ENCODE measurements at places on chromosomes 5 and 9. TPM values are rescaled to one million over a fixed set of nuclear protein-coding genes. Genes with fewer than 3 reads are reported as not detected.
A peak's percentile ranks its signal among the peaks of the same experiment; 100 is the strongest.

- DNase-seq = no peak
Observed at GRCh38 chr9:127531676-127532075, 80.4 kb downstream of the LRSAM1 start.

- DNase-seq = no peak
Observed at GRCh38 chr5:123610665-123611405, 98.9 kb downstream of the CSNK1G3 start.

GRCh38 chr5:55338810-55339243 is 31.0 kb downstream of the MTREX start:
- DNase-seq = no peak

DNA sequence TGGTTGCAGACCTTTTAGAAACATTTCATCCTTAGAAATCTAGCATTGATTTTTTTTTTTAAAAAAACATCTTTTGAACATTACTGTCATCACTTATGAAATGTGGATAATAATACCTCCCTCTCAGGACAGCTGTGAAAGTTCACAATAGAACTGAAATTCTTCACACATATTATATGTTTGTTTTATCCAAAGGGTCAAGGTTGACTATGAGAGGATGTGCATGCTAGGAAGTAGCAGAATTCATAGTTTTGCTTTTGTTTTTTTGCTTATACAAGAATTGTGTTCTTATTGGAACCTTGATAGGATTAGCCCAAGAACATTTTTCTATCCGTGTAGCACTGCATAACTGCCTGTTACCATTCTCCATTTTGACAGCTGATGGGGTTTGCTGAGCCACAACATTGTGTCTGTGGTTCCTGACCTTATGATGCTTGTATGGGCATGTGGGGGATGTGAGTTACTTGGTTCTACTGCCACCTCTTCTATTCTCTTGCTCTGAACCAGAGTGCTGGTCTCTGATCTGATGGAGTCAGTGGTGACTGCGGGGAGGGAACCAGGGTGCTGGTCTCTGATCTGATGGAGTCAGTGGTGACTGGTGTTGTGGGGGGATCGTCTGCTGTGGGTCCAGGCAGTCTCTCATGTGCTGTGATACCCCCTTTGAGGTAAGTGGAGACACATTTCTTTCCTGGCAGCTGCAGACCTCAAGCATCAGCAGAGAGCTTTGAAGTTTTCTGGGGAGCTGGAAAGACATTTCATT is 27.1 kb upstream of the ACTBL2 start:
- DNase-seq = no peak

DNA sequence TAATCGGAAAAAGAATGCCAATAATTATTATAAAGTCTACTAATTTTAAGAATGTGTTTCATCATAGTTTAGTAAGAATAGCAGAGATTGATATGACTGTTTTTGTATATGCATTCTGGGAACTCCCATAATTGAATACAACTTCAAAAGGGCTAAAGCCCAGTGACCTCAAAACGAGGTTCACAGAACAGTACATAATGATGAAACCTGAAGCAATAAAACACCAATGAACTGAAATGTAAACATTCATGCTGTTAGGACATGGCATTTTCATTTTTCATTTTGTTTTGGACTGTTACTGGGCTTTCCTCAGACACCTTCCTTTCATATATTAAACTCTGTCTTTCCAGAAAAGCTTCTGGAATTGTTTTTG is 684 bp upstream of the JMY start:
- DNase-seq = no peak

GRCh38 chr9:93302586-93303257 is 118.8 kb downstream of the WNK2 start:
- peak; percentile 27 for DNase-seq

GRCh38 chr9:12183321-12183720 is 509.9 kb upstream of the TYRP1 start:
- no peak for DNase-seq

GRCh38 chr5:174737330-174737729 is 12.9 kb downstream of the MSX2 start:
- DNase-seq = no peak

DNA sequence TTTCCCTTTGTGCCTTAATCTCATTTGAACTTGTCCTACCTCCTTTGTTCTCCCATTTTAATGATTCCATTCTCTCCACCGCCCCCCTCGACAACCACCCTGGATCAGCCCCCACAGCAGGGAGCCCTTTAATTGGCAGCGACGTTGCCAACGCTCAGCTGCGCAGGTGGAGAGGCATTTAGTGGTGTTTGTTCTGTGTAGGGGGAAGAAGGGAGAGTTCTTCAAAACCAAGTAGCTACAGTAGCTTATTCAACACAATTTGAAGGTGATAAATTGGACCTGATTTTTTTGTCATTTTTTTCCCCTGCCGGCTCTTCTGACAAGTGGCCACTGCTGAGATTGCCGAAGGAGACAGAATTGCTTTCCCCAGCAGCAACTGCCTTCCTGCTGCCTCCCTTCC is 499.1 kb downstream of the CDK5RAP2 start:
- no peak for DNase-seq

IL4 gene
- not detected for total RNA-seq

PCDHB13 gene
- total RNA-seq = 7.7 TPM

LCN1 gene
- not detected for total RNA-seq

CDH9 gene
- not detected for total RNA-seq
